ENCODE measurements at places on chromosomes 1 and 21.
A peak's percentile ranks its signal among the peaks of the same experiment; 100 is the strongest.

- no peak for DNase-seq
Measured at GRCh38 chr1:230356190-230356589, 69.9 kb downstream of the PGBD5 start.

- DNase-seq = no peak
Measured at GRCh38 chr1:56175211-56175610, 404.2 kb downstream of the PLPP3 start.

- DNase-seq = peak; percentile 8
Measured at GRCh38 chr1:40773748-40774265, 9.8 kb upstream of the KCNQ4 start.

GRCh38 chr1:154999571-155000410 is 2.8 kb upstream of the ZBTB7B start:
- DNase-seq = peak; percentile 54

DNA sequence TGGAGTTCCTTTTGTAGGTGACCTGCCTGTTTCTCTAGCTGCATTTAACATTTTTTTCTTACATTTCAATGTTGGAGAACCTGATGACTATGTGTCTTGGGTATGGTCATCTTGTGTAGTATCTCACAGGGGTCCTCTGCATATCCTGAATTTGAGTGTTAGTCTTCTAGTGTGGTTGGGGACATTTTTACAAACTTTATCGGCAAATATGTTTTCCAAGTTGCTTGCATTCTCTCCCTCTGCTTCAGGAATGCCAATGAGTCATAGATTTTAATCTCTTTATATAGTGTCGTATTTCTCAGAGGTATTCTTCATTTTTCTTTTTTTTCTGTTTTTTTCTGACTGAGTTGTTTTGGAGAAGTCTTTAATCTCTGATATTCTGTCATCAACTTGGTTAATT is 684.0 kb downstream of the NCAM2 start:
- no peak for DNase-seq

DNA sequence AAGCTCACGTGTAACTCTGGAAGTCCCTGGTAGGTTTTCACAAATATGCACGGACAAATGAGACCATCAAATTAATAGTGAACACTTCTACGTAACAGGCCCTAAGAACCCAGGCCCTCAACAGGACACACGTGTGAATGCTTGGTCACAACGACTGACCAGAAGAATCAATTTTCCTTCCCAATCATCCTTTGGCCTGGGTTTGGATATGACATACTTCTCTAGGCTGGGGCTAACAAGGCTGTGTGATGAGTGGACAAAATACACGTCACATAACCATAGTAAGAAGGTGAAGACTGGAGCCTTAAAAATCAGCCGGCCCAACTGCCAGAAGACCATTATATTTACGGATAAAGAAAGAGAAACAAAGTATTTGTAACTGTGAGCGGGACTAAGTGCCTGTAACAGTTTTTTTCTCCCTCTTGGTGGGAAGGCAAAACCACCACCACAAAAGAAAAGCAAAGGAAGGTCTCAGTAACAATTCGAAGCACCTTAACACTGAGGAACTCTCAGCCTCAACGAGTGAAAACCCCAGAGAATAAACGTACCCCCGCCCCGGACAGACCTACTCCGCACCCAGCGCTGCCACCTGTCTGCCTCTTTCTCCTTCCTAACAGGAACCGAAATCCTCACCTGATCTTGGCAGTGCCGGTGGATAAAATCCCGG is 450 bp downstream of the SDE2 start:
- DNase-seq = no peak

- DNase-seq = no peak
Measured at GRCh38 chr1:110688514-110688913, 13.8 kb upstream of the KCNA3 start.

- DNase-seq = no peak
Measured at GRCh38 chr21:30718239-30718909, at the start of gene KRTAP21-3. TSS of gene KRTAP21-3 (minus strand) at chr21:30718777. CDS start at chr21:30718759, 18 bp downstream.

GRCh38 chr1:41906943-41907342 is 11.8 kb downstream of the HIVEP3 start:
- no peak for DNase-seq

- no peak for DNase-seq
Measured at GRCh38 chr1:192382758-192383157, 66.0 kb downstream of the RGS21 start.

- peak; percentile 70 for DNase-seq
Measured at GRCh38 chr1:34597877-34598514, 156.9 kb upstream of the GJB5 start.

Measured in activated naive CD4-positive, alpha-beta T cell treated with anti-CD3 and anti-CD28 coated beads, Interleukin-2, amount 10 ng/mL, durations not matched to agents 7 days and 5 days (primary cell).